Activated CD4-positive, alpha-beta T cell treated with anti-CD3 and anti-CD28 coated beads, Interleukin-2, amount 50 U/mL, for 48 hours (primary cell): ENCODE measurements at places on chromosomes 4 and X.

DNA sequence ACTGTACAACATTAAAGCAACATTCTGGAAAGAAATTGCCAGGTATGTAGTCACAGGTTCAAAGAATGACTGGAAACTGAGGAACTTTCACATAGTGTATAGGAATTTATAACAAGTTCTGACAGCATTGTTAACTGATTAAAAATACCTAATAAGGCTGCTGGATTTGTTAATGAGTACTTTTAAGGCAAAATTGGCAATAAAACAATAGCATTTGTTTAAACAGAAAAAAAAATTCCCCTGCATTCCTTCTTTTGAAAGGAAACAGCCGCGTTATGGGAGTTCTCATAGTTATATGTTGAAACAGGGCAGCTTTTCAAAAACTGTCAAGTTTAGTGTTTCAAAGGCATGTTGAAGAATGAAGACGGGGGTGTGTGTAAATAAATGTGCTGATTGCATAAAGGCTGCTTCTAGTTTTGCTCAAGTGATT is 282.5 kb upstream of the FAT1 start:
- DNase-seq = no peak

DNA sequence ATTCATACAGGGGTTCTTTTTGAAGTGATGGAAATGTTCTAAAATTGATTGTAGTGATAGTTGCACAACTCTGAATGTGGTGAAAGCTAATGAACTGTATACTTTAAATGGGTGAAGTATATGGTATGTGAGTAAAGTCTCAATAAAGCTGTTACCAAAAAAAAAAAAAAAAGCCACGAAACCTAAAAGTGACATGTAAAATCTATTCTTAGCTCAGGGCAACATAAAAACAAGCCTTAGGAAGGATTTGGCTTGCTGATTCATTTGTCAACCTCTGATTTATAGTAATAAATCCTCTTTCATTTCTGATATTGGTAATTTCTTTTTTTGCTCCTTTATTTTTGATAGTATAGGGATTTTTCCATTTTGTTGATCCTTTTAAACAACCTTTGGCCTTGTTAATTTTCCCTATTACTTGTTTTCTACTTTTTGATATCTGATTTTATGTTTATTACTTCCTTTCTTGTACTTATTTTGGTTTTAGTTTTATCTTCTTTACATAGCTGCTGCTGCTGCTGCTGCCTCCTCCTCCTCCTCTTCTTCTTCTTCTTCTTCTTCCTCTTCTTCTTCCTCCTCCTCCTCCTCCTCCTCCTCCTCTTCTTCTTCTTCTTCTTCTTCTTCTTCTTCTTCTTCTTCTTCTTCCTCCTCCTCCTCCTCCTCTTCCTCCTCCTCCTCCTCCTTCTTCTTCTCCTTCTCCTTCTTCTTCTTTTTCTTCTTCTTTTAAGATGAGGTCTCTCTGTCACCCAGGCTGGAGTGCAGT is 79.4 kb downstream of the ADGRG4 start:
- DNase-seq = no peak

DNA sequence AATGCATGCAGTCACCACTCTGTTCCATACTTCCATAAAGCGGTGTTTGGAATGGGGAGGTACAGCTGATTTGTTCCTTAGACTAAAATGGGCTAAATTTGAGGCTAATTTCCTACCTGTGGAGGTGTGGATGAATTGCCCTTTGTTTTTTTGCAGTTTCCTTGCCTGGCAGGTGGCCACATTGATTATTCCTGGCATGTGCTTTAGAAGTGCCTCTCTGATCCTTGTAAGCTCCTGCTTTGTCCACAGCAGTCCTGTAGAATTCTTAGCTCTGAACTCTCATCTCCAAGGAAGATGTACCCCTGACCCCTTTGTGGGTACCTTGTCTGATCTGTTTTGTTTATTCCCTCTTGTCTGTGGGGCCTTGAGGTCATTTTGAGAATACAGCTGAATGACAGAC is 136.8 kb downstream of the ADGRL3 start:
- DNase-seq = no peak

DNA sequence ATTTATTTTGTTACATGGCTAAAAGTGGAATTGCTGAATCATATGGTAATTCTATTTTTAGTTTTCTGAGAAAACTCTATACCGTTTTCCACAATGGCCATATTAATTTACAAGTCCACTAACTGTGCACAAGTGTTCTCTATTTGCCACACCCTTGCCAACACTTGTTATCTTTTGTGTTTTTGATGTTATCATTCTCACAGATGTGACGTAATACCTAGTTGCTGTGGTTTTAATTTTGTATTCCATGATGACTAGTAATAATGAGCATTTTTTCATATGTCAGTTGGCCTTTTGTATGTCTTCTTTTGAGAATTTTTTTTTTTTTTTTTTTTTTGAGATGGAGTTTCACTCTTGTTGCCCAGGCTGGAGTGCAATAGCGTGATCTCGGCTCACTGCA is 164.2 kb upstream of the SPANXN4 start:
- DNase-seq = no peak

GRCh38 chr4:25425361-25425760 is 48.3 kb downstream of the ANAPC4 start:
- DNase-seq = no peak

- no peak for DNase-seq
Measured at GRCh38 chr4:140995058-140995457, 138.2 kb downstream of the RNF150 start.

- DNase-seq = no peak
Measured at GRCh38 chr4:22721204-22721603, 28.5 kb downstream of the GBA3 start.

DNA sequence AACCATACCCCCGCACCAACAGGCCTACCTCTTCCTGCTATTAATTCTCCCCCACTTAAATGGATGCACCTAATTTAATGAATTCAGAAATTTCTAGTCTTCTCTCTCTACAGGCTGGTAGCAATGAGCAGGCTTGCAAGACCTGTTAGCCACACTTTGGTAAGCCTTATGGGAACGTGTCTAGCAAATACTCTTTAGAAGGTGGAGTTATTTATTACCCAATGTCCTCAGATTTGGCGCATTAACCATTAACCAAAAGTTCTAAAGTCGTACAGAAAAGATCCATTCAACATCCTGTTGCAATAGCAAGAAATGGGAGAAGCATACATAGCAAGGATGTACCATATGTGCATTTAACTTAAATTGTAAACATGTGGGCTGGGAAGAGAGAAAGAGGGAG is 47.5 kb downstream of the SLITRK2 start:
- DNase-seq = no peak

DNA sequence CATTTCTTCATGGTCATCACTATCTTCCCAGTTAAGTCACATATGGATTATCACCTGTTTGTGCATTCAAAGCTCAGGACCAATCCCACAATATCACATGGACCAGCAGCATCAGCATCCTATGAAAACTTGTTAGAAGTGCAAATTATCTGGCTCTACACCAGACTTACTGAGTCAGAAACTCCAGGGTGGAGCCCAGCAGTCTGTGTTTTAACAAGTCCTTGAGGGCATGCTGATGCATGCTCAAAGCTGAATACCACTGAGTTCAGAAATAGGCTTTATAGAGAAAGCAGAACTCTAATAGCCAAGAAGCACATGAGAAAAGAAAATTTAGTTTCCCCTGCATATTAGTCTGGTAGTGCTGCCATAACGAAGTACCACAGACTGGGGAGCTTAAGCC is 62.4 kb upstream of the GABRQ start:
- DNase-seq = no peak

DNA sequence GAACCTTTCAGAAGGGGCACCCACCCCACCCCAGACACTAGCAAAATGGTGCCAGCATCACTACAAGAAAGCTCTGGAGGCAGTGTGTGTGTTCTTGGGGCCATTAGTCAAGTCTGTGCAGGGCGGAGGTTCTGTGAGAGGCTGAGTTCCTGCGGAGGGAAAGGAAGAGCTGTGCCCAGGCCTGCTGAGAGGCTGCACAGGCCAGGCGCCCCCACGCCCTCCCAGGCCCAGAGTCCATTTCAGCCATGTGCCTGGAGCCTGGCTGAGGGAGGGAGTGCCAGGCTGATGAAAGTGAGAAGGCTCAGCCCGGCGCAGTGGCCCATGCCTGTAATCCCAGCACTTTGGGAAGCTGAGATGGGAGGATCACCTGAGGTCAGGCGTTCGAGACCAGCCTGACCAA is 90.0 kb downstream of the DCTD start:
- no peak for DNase-seq

DNA sequence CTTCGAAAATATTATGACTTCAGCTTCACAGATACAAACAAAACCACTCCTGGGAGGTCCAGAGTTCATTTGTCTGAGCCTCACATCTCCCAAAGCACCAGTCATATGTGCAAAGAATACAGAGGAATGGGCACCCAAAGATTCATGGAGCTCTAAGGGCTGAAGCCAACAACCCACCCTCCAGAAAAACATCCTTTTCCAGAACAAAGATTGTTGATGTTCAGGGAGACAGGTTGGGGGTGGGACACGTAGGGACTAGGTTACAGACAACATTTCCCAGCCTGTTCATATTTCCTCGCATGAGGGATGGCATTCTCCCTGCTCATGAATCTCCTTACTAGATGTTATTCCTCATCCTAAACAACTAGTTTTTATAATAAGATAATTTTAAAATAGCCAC is 71.2 kb downstream of the METTL14 start:
- DNase-seq = no peak

DNA sequence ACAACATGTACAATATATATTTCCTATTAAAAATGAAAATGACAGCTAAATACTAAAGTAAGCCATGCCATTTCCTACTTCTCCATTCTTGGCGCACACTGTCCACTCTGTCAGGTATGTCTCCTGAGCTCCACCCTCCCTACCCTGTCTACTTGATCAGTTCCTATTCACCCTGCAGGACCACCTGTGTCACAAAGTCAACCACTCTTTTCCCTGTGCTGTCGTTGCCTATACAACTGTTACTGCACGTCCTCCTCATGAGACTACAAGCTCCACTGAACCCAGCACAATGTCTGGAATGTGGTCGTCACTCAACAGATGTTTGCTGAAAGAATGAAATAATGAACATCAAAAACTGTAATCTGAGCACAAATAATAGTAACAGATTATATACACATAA is 54.9 kb downstream of the SLC9A7 start:
- DNase-seq = no peak

DNA sequence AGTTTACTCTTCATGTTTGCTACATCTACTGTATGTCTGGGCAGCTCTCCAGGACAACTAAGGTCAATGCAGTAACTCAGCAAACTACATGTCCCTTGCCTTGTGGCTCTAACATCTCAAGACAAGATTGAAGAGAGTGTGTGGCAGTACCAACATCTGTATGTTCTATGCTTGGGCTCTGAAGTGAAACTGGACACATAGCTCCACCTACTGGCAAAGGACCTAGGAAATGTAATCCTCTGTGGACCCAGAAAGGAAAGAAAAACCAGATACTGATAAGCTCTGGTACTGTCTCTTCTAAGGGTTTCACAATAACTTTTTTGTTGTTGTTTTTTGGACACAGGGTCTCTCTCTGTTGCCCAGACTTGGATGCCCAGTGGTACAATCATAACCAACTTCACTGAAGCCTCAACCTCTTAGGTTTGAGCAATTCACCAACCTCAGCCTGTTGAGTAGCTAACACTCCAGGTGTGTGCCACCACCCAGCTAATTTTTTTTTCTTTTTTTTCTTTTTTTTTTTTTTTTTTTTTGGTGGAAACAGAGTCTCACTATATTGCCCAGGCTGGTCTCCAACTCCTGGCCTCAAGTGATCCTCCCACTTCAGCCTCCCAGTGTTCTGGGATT is 64.1 kb downstream of the QDPR start:
- DNase-seq = peak; percentile 47

DNA sequence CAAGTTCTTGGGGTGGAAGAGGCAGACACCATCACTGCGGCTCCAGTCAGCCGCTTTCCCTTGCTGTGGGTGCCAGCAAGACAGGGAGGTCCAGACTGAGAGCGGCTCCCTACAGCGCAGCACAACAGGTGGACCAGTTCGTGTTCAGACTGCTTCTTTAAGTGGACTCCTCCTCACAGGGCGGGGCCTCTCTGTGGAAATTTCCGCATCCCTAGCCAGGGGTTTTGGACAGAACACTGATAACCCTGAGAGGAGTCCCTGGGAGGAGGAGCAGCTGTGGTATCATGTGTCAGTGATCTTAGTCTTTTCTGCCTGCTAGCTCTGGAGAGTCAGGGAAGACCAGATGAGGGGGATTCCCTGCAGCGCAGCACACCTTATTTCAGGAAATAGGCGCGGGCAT is 48.5 kb downstream of the MAGEC2 start:
- no peak for DNase-seq

GRCh38 chrX:139204571-139204897 is 326.0 kb upstream of the F9 start:
- no peak for DNase-seq
